Stimulated activated CD8-positive, alpha-beta memory T cell treated with anti-CD3 and anti-CD28 coated beads, Interleukin-15, amount 100 ng/mL, for 48 hours (primary cell): ENCODE measurements at places on chromosomes 5 and 9.

DNA sequence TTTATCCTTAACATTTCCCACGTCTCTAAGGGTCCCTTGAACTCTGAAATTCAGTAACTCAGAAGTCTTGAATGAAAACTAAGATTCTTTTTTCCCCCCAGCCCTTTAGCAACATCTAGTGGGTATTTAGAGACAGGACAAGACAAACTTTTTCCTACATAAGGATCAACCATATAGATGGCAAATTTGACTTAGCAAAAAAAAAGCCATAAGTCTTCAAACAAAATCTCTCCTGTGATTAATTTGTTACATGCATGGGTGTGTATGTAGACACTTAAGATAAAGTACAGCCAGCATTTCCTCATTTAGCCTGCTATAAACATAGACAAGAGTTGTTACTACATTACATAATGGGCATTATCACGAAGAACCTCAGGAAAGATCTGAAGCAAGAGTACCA lies 29.1 kb upstream of the ANKRD31 start:
- no peak for DNase-seq

DNA sequence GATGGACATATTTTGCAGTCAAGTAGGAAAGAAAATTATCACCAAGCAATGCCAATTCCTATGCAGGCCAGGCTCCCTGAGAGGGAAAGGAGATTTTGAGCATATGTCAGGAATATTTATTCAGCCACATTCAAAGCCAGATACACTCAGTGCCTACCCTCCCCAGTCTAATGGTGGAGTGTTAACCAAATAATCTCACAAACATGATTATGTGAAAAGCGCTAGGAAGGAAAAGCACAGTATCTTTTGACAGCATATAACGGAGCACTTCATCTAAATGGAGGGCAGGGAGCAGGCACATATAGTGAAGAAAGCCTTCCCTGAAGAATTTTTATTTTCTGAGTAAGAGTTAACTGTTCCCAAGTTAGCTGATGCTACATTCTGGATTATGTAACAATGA lies 80.3 kb upstream of the SLC30A5 start:
- no peak for DNase-seq

GRCh38 chr5:8247049-8247899 lies 378.3 kb downstream of the MTRR start:
- DNase-seq = no peak

GRCh38 chr5:123845356-123846100 lies 333.6 kb downstream of the CSNK1G3 start:
- DNase-seq = no peak

GRCh38 chr5:117881426-117882230 lies 1106.7 kb downstream of the DTWD2 start:
- no peak for DNase-seq

- DNase-seq = no peak
Observed at GRCh38 chr9:83011611-83012010, 51.3 kb downstream of the RASEF start.

DNA sequence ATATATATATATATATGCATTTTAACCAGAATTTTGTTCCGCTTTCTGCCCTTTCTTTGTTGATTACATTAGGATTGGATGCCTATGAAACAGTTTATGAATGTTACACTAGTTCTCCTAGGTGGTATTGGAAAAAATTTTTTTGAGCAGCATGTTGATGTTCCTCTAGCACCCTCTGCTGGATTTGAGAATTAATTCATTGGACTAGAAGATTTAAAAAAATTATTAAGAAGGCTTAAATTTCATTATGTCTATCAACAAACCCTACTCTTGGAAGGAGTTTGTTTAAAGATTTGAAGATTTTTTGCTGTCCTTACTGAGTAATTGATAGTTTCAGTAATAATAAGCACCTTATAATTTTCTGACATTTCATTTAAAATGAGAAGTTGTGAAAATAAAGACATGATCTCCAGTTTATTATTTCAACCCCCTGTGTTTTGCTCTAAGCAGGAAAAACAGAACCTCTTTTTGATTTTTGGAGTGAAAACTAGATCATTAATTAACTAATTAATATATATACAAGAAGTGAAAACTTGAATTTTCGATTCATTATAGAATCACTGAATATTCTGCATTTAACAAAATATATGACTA lies 89.6 kb downstream of the CCDC171 start:
- no peak for DNase-seq

DNA sequence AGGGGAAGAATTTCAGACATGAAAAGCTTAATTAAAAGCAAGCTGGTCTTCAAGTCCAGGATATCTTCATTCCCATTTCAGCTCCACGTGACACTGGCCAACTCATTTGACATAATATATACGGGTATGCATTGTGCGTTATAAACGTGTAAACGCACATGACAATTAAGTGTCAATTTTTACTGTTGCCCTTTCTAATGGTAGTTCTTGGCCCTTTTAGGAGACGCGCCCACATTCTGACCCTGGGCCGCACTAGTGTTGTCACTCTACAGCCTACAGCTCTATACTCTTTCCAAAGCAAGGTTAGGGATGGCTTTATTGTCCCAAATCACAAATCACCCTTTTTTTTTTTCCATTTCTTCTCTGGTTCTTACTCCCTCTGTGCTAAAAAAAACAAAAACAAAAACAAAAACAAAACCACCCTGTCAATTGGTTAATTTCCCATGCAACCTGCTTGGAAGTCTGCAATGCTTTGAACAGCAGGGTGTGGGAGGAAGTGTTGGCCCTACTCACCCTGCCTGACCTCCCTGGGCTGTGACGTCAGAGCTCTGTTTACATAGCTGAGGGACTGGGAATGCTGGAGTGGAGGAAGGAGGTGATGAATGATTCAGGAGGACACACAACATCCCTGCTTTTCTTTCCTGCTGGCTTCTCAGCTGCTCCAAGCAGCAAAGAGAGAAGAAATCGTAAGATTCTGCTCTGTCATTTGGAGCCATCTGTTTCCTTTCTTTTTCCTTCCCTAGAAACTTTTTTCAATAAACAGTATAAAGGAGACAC lies 19.3 kb downstream of the RFK start:
- DNase-seq = no peak

GRCh38 chr5:60927450-60927849 lies 17.4 kb downstream of the ERCC8 start:
- DNase-seq = no peak

- DNase-seq = no peak
Observed at GRCh38 chr9:13027879-13028278, 251.6 kb downstream of the MPDZ start.

- no peak for DNase-seq
Observed at GRCh38 chr5:115324021-115324420, 27.6 kb upstream of the CCDC112 start.

DNA sequence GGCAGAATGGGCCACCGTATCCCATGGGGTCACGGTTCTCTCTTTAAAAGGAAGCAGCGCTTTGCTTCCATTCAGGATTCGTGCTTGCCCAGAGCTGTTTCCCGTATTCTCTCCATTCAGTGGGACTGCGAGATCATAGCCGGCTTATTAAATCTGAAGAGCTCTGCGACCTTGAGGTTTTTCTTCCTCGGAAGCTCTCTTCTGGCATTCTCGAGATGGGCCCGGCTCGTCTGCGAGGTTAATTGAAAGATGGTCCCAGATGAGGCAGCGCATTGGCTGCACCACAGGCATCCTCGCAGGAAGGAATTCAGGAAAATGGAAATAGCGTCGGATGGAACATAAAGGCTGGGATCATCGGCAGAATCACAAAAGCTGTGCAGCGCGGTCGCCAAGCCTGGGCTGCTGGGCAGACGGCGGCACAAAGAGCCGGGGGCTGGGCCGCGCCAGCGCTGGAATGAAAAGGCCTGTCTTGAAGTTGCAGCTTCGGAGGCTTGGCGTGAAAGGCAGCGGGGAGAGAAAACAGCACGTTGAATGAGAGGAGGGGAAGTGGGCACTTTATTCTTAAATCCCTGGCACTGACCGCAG lies 236.2 kb downstream of the IRX2 start:
- DNase-seq = no peak

GRCh38 chr9:119709431-119709830 lies 340.2 kb upstream of the BRINP1 start:
- no peak for DNase-seq

GRCh38 chr9:21096172-21096900 lies 18.6 kb upstream of the IFNB1 start:
- DNase-seq = no peak

GRCh38 chr9:68887232-68887631 lies 126.7 kb downstream of the PRKACG start:
- no peak for DNase-seq
